Aorta (tissue), 5 donors: ENCODE measurements at places on chromosomes 12 and 14. TPM values are rescaled to one million over a fixed set of nuclear protein-coding genes. Genes with fewer than 3 reads are reported as not detected.

RAP1B gene
- 173 TPM for total RNA-seq

CAPZA3 gene
- not detected for total RNA-seq

BLTP3B gene
- total RNA-seq: 40.8 TPM

KCNMB4 gene
- 2.0 TPM for total RNA-seq

AKAP5 gene
- 2.9 TPM for total RNA-seq

RNASE7 gene
- total RNA-seq: not detected

ABCD4 gene
- total RNA-seq: 40.3 TPM

DTX3 gene
- 47.4 TPM for total RNA-seq

ARMH4 gene
- total RNA-seq: 14.6 TPM

RPL10L gene
- not detected for total RNA-seq

JAG2 gene
- total RNA-seq: 15.0 TPM

SLC5A8 gene
- total RNA-seq: not detected

GYS2 gene
- 0.15 TPM for total RNA-seq
